ENCODE measurements at places on chromosomes 2 and 18.

GRCh38 chr18:63321291-63321690 is 1.7 kb upstream of the BCL2 start:
- ATAC-seq: no peak

DNA sequence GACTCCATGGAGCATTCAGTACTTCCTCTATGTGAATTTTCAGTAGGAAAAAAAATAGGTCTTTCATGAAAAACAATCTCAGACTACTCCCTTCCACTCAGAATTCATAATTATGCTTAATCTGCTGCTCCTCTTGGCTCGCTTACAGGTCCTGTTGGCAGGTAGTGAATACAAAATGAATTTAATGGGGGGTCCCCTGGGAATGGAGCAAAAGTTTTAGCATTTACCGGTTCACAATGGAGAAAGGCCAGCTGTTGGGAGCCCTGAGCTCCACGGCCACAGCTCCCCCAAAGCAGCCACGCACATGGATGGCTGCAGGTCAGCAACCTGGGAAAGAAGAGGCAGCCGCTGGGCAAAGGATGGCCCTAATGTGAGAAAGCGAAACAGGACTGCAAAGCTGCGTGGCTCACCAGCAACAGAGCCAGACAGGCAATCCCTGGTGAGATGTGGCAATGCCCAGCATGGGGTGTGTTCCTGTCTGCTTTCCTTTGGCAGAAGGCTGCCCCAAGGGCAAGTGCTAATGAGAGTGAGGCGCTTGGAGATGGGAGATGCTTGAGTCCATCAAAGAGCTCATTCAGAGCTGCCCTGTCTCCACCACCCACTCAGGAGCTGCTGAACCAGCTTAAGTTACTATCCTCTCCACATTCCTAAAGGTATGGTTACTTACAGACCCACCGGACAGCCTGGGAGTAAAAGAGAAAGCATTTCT is 447.4 kb downstream of the EPHA4 start:
- no peak for ATAC-seq

DNA sequence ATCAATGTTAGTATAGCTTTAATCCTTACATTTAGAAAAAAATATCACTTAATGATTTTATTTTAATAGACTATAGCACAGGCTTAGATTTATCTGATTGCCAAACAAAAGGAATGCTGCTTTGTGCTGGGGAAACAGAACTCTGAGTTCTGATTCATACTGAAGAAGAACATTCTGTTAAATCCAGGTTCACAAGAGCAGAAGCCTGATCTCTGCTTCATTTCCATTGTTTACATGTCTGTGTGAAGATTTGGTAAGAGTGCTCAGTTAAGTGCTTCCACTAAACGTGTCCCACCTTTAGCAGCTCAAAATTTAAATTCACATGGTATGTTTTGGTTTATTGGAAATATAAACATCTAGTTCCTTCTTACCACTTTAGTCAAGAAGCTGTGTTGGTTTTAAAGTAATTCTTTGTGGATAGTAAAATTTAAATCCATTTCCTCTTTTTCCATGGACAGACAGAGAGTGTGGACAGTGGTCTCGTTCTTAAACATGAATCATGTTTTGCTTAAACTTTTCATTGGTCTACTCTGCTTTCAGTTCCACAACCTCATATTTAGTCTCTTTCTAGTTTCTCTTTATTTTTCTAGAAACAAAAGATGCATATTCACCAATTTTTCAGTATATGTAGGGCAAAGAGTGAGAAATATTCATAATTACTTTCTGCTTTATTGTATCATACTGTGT is 59.1 kb downstream of the NYAP2 start:
- no peak for ATAC-seq

DNA sequence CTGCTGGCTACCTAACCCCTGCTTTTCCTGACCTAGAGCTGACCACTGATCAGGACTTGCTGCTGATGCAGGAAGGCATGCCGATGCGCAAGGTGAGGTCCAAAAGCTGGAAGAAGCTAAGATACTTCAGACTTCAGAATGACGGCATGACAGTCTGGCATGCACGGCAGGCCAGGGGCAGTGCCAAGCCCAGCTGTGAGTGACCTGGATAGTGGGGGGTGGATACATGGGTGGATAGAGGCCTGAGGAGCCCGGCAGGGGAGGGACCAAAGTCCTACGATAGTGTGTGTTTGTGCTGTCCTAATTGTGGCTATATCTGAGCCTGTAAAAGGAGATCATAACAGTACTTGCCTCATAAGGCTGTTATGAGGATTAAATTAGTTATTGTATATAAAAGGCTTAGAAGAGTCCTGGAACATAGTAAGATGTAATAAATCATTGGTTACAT is 8.2 kb downstream of the PLCD4 start:
- ATAC-seq: no peak

DNA sequence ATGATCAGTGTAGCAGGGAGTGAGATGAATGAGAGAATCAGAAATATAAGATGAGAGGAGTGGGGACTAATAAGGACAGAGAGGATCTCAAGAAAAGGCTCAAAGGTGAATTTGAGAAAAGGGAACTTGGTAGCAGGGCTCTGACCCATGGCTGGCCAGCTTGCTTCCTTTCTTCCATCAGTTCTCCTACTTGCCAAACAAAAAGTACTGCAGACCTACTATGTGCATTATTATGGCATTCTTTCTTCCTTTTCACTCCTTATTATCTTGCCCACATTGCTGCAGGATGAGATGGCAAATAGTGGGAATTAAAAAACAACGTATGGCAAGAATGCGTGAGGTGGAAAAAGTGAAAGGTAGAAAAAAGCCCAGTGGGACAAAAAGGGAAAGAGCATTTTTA is 33.0 kb downstream of the PRKD3 start:
- ATAC-seq: no peak

GRCh38 chr18:30915336-30915988 is 127.1 kb downstream of the DSC3 start:
- no peak for ATAC-seq

GRCh38 chr2:51409920-51410319 is 378.0 kb upstream of the NRXN1 start:
- no peak for ATAC-seq

GRCh38 chr18:48140731-48141130 is 210.3 kb upstream of the SMAD2 start:
- ATAC-seq: no peak

DNA sequence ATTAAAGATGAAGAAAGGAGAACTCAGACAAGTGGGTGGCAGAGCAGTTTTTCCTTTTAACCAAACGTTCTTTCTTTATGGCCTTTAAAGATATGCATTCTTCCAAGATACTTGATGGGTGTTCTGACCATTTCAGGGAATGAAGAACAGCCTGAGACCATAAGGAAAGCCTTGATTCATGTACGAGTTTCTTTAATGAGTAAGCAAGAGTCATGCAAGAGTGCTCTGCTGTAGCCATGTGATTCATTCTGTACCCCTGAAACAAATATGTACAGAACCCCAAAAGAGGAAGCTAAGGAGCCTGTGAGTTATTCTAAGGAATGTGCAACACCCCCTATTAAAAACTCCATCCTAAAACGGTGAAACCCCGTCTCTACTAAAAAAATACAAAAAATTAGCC is 372.8 kb downstream of the MTX2 start:
- no peak for ATAC-seq

GRCh38 chr2:227848586-227848985 is 22.8 kb upstream of the DAW1 start:
- peak; percentile 74 for ATAC-seq

GRCh38 chr2:66836851-66837250 is 401.9 kb downstream of the MEIS1 start:
- no peak for ATAC-seq

- no peak for ATAC-seq
Measured at GRCh38 chr2:17182399-17182798, 335.8 kb downstream of the RAD51AP2 start.

DNA sequence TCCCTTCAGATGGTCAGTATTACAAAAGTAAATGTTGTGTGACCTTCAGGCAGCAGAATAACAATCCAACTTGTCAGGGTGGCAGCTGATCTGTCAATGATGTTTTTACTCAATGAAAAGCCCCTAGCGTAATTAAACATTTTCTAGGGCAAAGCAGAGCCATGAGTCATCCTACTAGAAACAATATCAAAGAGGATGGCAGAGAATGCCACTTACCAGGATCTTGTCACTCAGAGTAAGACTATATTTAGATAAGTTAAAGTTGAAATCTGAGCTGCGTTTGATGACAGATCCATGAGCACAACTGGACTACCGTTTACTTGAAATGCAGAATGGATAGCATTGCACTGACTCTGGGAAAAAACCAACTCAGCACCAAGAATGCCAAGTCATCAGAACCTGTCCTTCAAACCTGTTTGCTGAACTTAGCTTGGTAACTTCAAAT is 612.6 kb upstream of the ACVR2A start:
- ATAC-seq: peak; percentile 10

DNA sequence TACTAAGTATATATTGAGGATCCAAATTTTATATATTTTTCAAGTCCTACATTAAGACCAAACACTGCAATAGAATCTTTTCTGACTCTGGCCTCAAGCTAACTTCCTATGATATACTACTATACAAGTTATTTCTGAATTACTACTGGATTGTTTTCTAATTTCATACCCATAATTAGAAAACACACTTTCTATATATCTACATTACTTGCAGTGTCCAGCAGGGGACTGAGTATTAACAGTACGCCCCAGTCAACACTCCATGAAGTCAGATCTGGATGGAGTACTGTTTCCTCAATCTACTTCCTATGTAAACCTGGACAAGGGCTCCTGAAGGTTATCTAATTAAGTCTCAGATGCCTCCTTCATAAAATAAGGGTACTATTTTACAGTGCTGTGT is 26.5 kb downstream of the RMP24 start:
- ATAC-seq: no peak

DNA sequence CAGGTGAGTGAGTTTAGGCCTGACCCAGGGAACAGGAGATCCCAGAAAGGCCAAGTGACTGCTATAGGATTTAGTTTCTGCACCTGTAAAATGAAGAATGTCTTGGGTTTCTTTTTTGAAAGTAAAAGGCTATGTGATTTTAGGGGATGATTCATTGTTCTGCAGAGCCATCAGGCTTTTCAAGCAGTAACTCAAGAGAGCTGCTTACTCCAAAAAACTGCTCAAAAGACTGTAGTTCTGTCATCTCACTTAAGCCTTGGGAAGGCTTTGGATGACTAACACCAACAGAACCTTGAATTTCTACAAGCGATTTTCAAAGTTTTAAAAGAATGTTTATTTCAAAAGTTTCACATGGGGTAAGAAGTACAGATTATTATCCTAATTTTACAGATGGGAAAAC is 165.1 kb downstream of the HAUS1 start:
- ATAC-seq: no peak

All from activated CD4-positive, CD25-positive, alpha-beta regulatory T cell treated with anti-CD3 and anti-CD28 coated beads, Interleukin-2, amount 50 U/mL, for 24 hours (primary cell).